ENCODE measurements at places on chromosomes 5 and 9.

- DNase-seq = no peak
Observed at GRCh38 chr5:175032741-175033151, 308.4 kb downstream of the MSX2 start.

GRCh38 chr5:162227075-162227474 is 159.5 kb downstream of the GABRG2 start:
- no peak for DNase-seq

- no peak for DNase-seq
Observed at GRCh38 chr9:206481-206880, 8.2 kb upstream of the DOCK8 start.

DNA sequence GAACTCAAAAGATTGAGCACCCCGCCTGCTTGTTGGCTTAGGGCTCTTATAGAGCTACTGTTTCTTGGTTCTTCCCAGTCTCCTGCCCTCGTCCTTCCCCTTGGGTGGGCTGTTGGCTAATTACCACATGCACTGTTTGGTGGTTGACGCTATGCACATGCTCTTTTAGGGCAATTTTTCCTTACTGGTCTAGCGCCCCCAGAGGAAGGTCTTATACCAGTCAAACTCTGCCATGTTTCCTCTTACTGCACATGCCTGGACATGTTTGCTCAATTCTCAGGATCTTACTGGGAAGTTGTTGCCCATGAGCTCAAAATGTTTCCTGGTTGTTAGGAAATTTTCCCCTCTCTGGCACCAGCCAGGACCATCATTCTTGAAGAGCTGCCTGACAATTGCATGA is 101.9 kb downstream of the SLC28A3 start:
- DNase-seq = no peak

DNA sequence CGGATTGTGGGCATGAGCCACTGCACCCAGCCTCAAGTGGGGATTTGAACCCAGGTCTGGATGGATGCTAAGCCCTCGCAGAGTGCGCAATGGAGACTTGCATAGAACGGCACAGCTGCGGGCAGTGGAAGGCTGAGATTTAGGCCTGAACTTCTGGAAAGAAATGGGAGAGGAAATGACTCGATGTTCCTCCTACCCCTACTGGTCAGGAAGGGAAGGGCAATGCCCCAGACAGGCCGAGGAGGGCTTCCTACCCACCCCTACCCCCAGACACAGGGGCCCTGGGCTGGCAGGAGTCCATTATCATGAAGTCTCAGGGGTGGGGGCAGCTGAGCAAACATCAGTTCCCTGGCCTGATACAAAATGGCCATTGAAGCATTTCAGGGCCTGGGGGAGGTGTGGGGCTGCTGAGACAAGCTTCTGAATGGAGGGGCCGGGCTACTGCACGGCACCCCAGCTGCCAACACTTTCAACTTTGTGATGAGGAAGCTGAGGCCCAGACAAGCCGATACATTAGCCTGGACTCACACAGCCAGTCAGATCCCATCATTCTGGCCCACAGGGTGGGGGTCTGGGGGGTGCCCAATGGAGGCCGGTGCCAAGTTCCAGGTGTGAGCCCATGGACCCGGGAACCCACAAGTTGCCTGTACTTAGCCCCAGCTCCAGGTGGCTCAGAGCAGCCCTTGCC is 13.5 kb upstream of the WDR38 start:
- no peak for DNase-seq

GRCh38 chr5:38468202-38468673 is 88.2 kb downstream of the LIFR start:
- DNase-seq = no peak

GRCh38 chr9:114207034-114207810 is 51.9 kb downstream of the COL27A1 start:
- DNase-seq = no peak

GRCh38 chr9:136545965-136546696 is at the start of gene NOTCH1:
NOTCH1 (minus strand) TSS chr9:136546048; CDS start chr9:136545786, 262 bp downstream.
- peak; percentile 86 for DNase-seq

DNA sequence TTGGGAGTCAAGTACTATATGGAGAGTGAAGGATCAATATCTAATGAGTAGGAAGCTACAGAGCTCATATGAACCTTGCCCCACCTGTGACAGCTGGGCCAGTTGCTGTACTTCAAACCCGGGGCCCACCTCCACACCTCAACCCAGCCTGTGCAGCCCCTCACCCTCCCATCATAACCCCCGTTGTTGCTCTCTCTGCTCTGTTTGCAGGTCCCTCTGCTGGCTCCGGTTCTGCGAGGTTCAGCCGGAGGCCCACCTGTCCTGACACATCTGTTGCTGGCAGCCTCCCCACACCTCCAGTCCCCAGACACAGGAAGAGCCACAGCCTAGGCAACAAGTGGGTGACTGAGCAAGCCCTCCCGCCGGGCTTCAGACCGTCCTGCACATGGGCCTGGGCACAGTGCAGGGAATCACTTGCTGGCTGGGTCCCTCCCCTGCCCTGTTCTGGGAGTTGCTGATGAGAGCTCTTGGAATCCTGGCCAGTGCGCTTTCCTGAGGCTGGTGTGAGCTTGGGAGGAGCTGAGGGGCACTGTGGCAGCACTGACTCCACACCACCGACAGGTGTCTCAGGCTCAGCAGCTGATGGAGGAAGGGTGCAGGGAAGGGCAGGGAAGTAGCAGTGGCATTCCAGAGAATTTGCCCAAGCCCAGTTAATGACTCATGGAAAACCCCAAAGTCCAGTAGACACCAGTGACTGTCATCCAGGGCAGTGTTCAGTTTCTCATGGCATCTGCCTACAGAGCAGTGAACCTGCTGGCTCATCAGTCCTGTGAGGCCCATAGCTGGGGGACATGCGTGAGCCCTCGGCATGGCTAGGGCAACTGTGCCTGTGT is 69.5 kb upstream of the GARNL3 start:
- no peak for DNase-seq

DNA sequence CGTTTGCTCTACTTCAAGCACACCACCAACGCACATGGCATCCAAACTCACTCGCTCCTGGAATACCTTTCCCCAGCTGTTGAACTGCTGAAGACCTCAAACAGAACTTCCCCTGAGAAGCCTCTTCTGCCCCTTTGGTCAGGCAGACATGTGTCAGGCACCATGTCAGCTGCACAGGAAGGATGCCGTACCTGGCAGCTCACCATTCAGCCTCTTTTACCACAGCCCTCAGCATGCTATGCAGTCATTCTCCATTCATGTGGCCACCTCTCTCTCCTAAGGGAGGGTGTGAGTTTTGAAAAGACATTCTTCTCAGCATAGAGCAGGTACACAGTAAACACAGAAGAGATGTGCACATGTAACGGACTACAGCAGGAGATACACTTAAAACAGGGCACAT is 14.2 kb downstream of the IL4 start:
- DNase-seq = peak; percentile 46

DNA sequence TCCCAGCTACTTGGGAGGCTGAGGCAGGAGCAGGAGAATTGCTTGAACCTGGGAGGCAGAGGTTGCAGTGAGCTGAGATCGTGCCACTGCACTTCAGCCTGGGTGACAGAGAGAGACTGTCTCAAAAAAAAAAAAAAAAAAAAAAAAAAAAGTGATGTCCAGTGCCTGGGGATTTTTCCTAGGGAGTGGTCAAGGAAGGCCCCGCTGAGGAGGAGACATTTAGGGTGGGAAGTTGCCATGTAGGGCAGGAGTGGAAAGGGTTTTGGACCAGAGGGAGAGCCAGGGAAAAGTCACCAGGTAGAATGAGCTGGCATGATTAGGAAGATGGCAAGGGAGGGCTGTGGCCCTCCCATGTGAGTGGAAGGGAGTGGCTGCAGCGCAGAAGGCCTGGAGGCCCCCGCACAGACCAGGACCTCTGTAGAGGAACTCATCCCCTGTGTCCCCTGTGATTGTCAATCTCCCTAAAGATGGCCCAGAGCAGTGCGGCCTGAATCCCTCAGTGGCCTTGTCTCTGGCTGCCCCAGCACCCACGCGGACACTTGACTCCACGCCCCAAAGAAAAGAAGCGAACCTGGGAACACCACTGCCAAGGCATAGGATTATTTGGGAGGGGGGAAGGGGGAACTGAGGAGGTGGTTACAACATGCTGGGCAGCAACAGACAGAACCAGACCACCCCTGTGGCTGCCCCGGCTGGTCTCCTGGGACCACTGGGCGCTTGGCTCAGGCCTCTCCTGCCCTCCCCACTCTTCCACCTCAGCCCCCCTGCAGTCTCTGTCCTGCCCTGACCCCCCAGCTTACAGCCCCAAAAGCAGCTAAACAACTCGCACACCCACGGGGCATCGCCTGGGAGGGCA is 2.6 kb upstream of the SQSTM1 start:
- DNase-seq = no peak

Measured in CD4-positive, alpha-beta T cell treated with Interleukin-4 for 4 hours (primary cell).